ENCODE measurements at places on chromosomes 7 and 10.
A peak's percentile ranks its signal among the peaks of the same experiment; 100 is the strongest.

- no peak for DNase-seq
Measured at GRCh38 chr7:132002343-132002968, 446.0 kb upstream of the PODXL start.

DNA sequence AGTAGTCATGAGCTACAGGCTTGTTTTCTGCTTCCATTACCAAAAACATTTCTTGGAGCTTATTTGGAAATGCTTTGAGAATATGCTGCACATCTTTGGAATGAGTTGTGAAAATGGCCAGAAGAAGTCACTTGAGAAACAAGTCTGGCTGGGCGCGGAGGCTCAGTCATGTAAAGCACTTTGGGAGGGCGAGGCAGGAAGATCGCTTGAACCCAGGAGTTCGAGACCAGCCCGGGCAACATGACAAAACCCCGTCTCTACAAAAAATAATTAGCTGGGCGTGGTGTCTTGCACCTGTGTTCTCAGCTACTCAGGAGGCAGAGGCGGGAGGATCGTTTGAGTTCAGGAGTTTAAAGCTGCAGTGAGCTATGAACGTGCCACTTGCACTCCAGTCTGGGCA, 882 bp upstream of the CHCHD1 start:
- DNase-seq = no peak

DNA sequence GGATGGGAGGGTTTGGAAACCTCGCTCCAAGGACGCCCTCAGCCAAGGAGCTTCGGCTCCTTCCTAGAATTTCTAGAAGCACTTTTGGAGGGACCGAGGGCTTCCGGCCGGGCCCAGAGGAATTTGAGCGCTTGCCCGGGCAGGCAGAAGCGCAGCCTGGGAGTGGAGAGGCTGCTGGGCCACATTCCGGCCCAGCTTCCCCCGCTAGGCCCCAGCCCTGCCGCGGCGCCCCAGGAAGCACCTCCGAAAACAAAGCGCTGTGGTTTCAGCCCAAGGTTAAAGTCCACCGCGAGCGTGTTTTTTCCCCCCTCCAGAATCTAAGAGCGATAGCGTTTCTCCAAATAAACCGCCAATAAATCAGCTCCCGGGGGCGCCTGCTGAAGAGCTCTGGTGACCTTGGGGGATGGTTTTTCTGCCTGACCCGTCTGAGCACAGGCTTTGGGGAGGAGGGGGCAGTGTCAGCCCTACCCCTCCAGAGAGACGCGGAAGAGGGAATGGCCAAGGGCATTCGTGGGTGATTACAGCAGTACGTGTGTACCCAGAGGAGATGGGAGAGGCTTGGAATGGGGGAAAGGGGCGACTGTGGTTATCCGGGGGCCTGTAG, 5.7 kb upstream of the TNRC18 start:
- DNase-seq = no peak

DNA sequence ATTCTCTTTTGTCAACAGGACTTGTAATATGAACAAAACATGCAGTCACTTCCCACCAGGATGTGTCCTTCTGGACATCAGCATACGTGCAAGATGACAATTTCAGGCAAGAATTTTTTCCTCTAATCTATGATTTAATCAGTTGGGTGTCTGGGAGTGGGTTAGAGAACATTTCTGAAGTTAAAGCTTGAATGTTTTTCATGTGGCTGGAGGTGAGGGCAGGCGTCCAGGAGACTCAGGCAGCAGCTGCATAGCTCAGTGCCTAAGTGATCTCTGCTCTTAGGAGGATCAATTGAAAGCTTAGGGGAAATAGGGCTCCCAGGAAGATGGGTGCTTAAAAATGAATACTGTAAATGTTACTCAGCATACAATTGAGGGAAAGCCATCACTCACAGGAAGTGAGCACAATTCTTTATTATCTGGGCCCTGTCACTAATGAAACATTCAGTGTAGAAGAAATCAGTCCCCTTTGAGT, 457.6 kb upstream of the KLF6 start:
- no peak for DNase-seq

GRCh38 chr10:21953585-21954057, 49.9 kb downstream of the DNAJC1 start:
- DNase-seq = no peak

DNA sequence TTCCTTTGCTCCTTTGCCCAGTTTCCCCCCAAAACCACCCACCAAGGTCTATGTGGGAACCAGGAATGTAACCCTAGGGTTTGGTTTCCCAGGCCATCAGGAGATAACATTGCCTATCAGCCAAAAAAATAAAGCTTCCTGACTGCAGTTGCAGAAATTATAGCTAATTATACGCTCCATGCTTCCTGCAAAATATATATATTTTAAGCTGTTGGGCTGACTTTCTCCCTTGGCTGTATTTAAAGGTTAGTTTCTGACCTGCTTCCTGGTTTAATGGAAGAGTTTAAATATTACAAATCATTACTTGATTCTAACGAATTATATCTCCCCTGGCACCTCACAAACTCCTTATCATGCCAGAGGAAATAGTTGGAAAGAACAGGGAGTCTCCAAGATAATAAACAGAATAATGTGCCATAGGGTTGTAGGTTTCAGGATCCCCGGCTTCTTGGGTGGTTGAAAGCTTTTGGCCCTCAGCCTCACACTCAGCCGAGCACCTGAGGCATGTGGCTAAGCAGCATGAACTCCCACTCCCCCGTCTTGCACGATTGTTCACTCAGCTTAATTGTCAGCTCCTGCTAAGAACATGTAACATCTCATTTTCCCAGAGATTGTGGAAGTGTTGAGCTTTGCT, 79.9 kb downstream of the FZD1 start:
- DNase-seq = no peak

- DNase-seq = no peak
Measured at GRCh38 chr10:80202934-80203834, 2.2 kb downstream of the ANXA11 start.

GRCh38 chr7:105672801-105673200, 91.5 kb upstream of the EFCAB10 start:
- DNase-seq = no peak

DNA sequence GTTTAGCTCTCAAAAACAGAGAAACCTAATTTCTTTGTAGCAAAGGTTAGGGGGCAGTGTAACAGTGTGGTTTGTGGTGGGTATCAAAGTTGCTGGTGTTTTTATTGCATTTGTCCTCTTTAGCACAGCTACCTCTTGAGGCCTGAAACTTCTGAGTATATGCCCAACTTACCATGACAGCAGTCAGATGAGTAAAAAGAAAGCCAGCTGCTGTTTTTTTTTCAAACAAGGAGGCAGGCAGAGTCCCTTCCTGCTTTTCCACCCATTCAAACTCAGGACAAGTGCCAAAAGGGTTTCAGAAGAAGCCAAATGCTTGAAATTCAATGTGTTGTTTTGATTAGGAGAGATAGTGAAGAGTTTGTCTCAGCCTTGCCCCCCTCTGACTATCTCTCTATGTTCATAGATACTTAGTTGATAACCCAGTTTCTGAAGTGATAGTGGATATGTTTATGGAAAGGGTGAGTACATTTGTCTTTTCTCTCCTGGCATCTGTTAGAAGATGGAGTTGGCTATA, 23.1 kb downstream of the GBF1 start:
- no peak for DNase-seq

- DNase-seq = no peak
Measured at GRCh38 chr7:80230327-80230726, 95.7 kb downstream of the GNAI1 start.

- DNase-seq = no peak
Measured at GRCh38 chr10:120086066-120086465, 193.5 kb downstream of the SEC23IP start.

DNA sequence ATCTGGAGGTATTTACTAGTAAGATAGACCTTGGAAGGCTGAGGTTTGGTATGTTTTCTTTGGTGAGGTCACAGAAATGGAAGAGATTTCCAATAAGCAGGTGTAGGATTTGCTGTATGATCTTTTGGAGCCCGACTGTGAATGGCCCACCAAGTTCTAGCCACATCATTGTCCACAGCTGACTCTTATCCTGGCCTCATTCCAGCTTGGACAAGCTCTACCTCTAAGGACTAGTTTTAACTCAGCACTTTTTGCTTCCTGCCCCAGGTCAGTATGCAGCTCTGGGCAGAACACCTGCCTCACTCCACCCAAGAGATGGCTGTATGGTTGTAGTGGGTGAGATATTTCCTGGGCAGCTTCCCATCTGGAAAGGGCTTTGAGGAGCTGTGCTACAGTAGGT, 6.1 kb upstream of the CPA4 start:
- no peak for DNase-seq

GRCh38 chr10:61975391-61975932, 74.0 kb downstream of the ARID5B start:
- DNase-seq = no peak

DNA sequence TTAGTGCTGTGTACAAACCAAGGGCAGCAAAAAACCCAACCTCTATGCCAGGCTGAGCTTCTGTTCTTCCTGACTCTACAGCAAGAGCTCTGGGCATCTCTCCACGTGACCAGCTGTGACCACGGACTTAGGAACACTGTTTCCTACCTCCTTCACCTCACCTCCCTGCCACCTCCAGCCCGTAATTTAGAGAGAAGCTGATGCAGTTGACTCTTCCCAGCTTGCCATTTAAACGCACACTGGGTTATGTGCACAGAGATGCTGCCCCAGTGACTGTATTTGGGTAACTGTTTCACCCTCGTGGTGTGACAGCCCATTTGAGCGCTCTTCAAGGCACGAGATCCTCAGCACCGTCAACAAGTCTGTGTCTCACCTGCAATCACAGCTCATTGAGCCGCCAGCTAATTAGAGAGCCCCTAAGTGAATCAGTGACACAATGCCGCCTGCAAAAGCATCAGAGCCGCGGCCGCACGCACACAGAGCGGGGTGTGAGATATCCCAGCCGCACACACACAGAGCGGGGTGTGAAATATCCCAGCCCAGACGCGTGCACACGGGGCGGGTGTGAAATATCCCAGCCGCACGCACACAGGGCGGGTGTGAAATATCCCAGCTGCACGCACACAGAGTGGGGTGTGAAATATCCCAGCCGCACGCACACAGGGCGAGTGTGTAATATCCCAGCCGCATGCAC, 319.7 kb downstream of the PTPRN2 start:
- DNase-seq = no peak

DNA sequence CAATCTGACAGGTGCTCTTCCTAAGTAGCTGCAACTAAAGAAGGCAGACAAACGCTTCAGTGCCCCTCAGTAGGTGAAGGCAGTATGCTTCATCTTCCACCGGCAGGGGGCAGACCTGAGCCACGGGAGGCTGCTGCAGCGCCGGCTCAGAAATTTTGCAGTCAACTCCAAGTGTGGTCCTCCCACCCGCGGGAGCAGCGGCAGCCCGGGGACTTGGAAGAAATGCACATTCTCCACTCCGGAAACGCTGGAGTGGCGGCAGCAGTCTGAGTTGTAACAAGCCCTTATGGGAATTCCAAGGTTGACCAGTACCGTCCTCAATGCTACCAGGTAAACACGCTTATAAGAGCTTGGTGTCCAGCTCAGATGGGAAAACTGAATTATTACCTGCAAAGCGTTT, 3.4 kb downstream of the IGFBP3 start:
- DNase-seq = peak; percentile 71

Data from C1 segment of cervical spinal cord (tissue), 14 donors.